A549 (cell line): ENCODE measurements at places on chromosomes 3 and 15. TPM values are rescaled to one million over a fixed set of nuclear protein-coding genes. Genes with fewer than 3 reads are reported as not detected.

CCK gene
- polyA plus RNA-seq: 0.36 to 0.51 TPM (median 0.51 TPM) in 3 replicates

IMPG2 gene
- polyA plus RNA-seq: 0.03 TPM in 3 replicates

GOLGA6L9 gene
- polyA plus RNA-seq: 3.9 to 4.8 TPM (median 4.4 TPM) in 3 replicates

SLTM gene
- polyA plus RNA-seq: 133 to 138 TPM (median 133 TPM) in 3 replicates

CD96 gene
- 0.03 TPM in 1 of 3 replicates, not detected in the others for polyA plus RNA-seq

TRPM1 gene
- polyA plus RNA-seq: not detected in 3 replicates

PROK2 gene
- not detected in 3 replicates for polyA plus RNA-seq

GRCh38 chr3:7973006-7973405 is 528.6 kb upstream of the LMCD1 start:
- no peak for DNase-seq

GRCh38 chr3:149592758-149593240 is 65.0 kb downstream of the WWTR1 start:
- no peak for DNase-seq

DNA sequence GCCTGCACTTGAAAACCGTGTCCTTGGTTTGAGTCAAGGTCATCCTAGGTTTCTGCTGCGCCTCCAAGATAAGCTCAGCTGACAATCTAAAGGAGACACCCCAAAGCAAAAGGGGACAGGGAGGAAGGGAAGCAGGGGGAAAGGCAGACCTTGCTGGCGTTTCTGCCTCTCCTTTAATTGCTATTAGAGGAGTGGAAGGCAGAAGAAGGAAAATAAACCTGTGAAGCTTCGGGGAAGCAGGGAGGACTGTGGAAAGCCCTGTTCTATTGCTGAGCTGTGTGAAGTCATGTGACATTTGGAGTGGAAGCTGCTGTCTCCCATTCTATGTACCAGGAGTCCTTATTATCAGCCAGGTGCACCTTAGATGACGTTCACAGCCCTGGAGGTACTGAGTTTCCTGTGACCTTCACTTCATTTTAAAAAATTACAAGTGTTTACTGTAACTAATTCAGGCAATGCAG is 21.5 kb upstream of the CHD2 start:
- no peak for DNase-seq

DNA sequence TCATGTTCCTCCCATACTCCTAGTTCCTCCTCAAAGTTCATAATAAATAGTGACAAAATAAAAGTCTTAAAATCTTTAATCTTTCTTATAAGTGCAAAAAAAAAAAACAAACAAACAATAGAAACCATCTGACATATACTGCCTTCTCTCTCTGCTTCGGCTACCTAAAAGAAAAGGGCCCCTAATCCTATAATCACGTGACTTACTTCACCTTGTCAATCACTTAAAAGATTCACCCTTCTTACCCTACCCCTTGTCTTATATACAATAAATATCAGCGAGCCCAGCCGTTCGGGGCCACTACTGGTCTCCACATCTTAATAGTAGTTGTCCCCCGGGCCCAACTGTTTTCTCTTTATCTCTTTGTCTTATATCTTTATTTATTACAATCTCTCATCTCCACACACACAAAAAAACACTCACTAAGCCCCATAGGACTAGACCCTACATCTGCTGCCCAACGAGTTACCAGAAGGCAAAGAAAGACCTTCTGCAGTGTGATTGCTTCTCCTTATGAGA is 28.8 kb downstream of the MKRN3 start:
- no peak for DNase-seq
